ENCODE measurements at places on chromosomes 5 and 9.

DNA sequence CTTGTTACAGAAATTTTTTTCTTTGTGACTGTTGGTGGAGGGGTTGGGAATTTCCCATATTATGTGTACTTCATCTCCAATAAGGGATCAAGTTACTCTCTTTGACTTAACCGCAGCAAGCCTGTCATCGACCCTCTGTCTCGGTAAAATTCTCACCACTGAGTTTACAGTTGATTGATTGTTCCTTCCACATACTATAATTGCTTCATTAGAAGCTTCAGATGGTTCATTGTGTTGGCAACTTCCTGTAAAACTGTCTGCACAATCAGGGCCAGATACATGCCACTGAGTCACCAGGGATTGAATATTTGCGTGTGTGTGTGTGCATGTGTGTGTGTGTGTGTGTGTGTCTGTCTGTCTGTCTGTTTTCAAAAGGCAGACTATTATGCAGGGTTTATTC, 176.6 kb downstream of the ZNF462 start:
- peak; percentile 82 for DNase-seq

DNA sequence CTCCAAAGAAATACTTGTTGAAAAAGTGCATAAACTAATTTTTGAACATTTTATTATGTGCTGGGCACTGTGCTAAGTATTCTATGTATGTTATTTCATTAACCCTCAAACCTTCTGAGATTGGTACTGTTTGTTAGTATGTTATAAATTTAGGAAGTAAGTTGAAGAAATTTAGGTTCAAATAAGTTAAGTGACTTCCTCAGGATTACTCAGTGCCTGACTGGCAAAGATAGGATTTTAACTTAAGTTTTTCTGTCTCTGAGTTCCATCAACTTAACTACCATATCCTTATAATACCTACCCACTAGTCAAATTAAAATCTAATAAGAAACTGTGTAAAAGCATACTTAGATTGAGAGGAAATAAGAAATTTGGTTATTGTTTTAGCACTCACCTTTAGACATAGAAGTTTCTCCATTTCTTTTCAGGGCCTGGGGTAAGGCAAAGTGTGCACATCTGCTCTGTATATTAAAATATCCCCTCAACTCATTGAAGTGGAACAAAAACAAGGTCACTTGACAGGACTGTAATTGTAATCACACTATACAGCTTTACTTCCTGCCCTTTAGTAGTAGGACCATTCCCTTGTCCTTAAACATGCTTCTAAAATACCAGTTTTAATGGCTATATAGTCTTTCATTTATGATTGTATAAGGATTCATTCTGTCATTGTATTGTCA, 15.2 kb downstream of the TGFBR1 start:
- DNase-seq = no peak

- no peak for DNase-seq
Measured at GRCh38 chr9:29245351-29245750, 1672.1 kb upstream of the C9orf72 start.

- no peak for DNase-seq
Measured at GRCh38 chr9:26650325-26650724, 242.3 kb downstream of the CAAP1 start.

DNA sequence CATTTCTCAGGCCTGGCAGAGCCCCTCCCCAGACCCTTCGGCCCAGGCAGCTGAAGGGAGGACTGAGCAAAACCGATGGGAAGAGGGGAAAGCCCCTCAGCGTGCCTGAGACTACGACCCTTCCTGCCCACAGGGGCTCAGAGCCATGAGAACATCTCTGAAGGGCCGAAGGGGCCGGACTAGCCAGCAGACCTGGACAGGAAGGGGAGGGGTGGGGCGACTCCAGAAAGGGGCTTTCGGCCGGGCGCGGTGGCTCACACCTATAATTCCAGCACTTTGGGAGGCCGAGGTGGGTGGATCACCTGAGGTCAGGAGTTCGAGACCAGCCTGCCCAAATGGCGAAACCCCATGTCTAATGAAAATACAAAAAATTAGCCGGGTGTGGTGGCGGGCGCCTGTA, 85.8 kb upstream of the PHYKPL start:
- DNase-seq = no peak

GRCh38 chr9:114174876-114175771, 19.8 kb downstream of the COL27A1 start:
- DNase-seq = no peak

GRCh38 chr9:35981699-35982098, 23.7 kb upstream of the OR2S2 start:
- DNase-seq = no peak

GRCh38 chr5:45262061-45262590, 434.1 kb downstream of the HCN1 start:
- no peak for DNase-seq

GRCh38 chr5:38940230-38940858, 94.5 kb downstream of the OSMR start:
- DNase-seq = no peak

DNA sequence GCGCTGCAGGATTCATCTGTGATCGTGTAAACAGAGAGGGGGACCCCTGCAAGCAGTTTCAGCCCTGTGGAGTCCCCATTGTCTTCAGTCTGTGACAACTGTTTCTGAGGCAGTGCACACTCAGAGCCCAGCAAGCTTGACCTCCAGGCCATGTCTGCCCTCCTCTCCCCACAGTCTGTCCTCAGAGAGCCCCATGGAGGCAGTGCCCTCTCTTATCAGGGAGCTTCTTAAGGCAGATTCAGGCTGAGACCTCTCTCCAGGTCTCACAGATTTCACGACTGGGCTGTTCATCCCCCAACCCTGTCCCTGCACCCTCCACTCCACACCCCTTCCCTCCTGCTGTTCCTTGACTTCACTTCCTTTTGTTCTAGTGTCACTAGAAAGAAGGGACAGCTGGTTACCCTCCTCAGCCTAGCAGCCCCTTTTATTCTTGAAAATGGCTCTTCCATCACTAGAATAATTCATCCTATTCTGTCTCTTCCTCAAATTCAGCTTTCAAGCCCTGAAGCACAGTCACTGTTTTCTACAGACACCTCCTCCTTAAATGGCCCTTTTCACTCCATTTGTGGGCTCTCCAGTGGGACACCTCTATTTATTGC, 218.4 kb downstream of the MED10 start:
- DNase-seq = no peak

DNA sequence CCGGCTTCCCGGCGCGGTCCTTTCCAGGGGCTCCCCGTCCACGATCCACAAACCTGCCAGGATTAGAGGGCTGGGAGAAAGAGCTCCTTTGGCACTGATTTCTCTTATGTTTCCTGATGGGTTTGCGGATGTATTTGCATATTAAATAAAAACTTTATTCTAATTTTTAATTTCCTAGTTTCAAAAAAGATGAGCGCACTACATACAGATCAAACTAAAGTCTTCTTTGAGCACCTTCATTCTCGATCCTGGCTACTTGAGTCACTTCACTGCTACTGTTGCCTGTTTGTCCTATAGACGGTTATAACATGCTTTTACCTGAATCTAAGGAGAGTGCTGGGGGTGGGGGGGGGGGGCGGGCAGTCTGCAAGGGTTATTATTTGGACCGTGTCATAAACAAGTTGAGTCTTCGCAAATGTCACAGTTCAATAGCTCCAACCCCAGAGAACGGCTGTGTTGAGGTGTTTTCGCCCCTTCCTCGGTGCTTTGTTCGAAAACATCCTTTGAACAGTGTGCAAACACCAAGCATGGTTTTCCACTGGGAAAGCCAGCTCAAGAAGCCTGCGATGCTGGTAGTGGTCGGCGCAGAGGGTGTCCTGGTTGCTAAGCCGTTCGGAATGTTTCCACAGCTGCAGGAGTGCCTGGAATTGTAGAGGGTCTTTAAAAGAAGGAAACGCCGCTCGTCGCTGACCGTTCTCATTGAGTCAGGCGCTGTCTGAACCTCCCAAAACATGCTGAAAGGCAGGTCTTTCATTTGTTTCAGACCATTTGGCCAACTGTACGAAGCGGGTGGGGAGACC, 1.1 kb upstream of the STK10 start:
- DNase-seq = no peak

GRCh38 chr5:136388474-136388873, 23.1 kb upstream of the TRPC7 start:
- no peak for DNase-seq

- peak; percentile 52 for DNase-seq
Measured at GRCh38 chr9:131122158-131122557, 3.2 kb upstream of the NUP214 start.

GRCh38 chr5:16179511-16179935, at the start of gene MARCHF11:
MARCHF11 (minus strand) TSS chr5:16179791; CDS start chr5:16179575, 216 bp downstream.
- no peak for DNase-seq

DNA sequence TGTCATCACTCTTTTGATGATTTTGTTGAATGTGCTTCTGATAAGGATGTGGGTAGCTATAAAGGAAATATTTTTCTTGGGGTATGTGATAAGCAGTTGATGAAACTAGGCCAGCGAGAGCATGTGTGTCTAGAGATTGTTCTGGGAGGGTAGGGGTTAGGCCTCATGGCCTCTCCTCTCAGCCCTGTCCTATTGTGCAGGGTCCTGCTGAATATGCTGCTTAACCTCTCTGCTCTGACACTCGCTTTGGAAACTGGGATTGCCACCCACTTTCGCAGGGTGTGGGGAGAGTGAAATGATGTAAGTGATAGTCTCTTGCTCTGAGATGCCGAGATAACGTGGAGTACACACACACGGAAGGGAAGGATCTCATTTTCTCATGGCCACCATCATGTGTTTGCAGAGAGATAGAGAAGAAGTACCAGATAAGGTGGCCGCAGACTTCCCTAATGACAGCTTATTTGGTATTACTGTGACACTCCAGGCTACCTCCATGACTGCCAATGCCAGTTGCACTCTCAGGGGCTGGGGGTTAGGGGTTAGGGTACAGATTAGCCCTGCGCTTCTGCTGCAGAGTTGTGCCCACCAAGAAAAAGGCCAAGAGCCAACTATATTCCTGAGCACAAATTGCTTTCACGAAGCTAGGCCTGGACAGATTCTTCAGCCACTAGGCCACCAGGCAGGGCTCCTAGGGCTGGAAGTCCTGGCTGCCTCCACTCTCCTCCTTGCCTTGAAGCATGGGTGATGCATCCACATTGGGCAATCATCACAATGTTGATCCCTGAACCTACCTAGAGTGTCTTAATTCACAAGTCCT, 25.2 kb upstream of the TNFAIP8 start:
- no peak for DNase-seq

- no peak for DNase-seq
Measured at GRCh38 chr9:110255034-110255462, 1.3 kb downstream of the TXN start.

DNA sequence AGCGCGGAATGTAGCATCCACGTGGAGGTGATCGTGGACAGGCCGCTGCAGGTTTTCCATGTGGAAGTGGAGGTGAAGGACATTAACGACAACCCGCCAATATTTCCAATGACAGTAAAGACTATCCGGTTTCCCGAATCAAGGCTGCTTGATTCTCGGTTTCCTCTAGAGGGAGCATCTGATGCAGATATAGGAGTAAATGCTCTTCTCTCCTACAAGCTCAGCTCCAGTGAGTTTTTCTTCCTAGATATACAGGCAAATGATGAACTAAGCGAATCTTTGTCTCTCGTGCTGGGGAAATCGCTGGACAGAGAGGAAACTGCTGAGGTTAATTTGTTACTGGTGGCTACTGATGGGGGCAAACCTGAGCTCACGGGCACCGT, 598 bp downstream of the PCDHA2 start:
- DNase-seq = no peak

DNA sequence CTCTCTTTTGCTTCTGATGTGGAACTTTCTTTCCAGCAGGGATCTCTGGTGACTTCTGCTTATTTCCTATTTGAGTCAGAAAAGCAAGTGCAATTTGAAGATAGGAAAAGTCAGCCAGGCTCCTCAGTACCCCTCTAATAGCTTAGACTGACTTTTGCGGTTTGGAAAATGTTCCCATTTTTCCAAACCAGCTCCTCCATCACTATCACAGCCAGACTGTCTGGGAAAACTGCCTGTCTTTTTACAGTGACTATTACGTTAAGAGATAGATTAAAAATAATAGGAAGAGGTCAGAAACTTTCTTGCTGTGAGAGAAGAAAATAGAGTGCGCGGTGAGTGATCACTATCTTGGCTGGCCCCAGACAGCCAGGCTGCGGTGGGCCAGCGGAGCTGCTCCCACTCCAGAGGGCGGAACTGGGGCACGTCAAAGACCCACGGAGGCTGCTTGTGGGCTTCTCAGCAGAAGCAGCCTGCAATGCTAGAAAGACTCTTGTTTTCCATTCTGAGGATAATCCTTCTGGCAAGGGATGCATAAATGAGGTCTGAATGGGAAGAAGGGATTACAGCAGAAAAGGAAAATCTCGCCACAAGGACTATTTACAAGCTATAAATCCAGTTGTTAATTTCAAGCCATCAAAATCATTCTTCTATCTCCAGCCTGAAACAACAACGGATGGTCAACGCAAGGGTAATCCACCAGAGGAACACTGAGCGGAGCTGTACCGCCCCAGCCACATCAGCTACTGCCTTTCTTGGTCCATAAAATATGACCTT, 151.0 kb upstream of the MSX2 start:
- no peak for DNase-seq

All from kidney glomerular epithelial cell (primary cell).